Amygdala (tissue), 56 donors: ENCODE measurements at places on chromosomes 7 and 10.

- no peak for DNase-seq
These were observed 148.6 kb upstream of the FAM3C start for GRCh38 chr7:121544726-121545125.

DNA sequence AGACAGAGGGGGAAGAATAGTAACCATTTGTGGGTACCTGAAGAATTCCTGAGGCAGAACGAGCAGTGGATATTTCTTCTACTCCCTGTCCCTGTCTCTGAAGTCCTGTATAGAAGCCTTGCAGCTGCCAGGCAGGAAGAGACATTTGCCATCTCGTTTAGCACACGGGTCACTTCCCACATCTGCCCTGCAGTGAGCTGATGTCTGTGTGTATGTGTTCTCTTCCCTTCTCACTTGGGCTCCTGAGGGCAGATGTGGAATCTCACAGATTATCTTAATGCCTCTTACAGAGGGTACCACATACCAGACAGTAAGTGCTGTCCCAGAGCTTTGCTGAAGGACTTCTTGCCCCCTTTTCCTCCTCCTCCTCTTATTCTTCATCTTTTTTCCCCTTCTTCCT, 14.1 kb upstream of the TRPV6 start:
- DNase-seq, result no peak

DNA sequence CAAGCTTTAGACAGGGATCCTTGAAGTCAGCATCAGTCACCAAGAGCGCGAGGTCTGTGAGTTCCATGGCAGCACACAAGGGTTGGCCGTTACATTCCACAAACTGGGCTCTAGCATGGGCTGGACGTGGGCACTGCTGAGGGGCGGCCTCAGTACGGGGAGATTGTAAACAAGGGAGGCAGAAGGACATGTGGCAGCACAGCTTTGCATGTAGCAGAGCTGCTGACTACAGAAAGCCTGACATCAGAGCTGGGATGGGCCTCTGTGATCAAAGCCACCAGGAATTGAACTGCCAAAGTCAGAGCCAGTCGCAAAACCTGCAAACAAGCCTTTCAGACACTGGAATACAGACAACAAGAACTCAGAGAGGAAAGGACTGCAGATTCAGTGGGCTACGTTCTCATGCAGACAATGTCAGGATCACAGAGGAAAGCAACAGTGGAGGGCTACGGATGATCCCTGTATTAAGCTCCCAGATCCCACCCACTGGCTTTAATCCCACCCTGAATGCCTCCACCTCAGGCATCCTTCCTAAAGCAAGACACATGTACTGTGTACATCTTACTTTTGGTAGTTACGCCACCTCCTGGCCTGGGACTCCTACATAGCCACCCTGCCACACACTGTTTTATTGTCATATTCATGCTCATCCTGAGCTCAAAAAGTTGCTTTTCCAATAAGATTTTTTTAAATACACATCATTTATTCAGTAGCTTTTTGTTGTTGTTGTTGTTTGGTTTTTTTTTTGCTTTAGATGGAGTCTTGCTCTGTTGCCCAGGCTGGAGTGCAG, 291.1 kb upstream of the IMMP2L start:
- DNase-seq, result no peak

DNA sequence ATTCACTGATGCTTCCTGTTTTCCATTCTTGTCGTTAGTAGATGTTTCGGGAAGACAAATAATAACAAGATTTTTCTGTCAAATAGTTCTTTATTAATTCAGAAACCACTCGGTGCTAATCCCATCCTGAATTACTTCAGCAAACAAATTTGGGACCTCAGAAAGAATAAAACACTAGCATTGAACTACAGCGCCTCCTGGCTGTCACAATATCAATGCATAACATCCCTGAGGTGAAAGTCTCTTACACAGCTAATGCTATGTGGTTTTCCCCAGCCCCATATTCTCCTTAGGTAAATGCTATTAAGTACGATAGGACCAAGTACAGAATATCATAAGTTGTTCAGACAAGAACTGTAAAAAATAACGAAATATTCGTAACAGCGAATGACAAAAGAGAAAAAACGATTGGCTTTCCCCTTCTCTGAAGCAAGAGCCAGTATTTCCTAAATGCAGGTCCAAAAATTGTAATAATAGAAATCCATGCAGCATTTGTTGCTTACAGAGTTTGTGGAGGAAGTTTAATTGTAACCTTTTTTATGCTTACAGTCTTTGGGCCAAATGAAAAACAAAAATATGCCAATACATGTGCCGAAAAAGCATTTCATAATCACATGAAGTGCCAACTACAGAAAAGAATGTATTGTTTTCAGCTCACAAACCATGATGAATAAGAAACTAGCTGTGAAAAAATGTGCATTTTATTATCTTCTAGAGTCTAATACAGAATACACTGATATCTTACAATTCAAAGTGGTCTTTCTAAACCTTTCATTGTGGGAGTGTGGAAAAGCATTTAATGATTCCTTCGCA, 47.3 kb downstream of the MYPN start:
- DNase-seq, result no peak

DNA sequence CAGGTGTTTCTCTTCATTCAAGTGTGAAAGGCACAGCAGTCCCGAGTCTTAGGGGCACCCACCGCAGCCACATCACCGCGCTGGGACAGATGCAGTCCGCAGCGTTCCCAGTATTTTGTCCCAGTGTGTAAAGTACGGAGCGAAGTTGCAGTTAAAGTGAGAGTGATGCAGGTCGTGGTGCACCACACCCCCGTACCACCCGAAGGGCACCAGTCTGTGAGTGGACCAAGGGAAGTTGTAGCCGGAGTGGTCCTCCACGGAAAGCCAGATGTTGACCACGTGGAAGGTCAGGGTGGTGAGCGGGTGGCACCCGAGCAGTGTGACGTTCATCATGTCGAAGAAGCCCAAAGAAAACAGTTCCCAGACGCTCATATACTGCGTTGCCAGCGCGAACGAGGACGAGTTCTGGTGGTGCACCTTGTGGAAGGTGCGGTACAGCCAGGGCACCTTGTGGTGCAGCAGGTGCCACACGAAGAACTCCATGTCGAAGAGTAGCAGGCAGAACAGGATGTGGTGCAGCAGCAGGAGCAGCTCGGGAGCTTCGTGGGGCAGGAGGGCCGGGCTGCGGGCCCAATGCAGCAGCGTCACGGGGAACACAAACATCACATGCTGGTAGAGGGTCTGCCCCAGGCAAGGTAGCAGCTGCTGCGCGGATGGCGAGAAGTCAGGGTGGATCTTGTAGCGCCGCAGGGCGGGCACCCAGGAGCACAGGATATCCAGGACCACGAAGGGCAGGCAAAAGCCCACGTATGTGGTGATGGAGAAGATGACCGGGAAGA, 526 bp downstream of the CH25H start:
- DNase-seq, result no peak

DNA sequence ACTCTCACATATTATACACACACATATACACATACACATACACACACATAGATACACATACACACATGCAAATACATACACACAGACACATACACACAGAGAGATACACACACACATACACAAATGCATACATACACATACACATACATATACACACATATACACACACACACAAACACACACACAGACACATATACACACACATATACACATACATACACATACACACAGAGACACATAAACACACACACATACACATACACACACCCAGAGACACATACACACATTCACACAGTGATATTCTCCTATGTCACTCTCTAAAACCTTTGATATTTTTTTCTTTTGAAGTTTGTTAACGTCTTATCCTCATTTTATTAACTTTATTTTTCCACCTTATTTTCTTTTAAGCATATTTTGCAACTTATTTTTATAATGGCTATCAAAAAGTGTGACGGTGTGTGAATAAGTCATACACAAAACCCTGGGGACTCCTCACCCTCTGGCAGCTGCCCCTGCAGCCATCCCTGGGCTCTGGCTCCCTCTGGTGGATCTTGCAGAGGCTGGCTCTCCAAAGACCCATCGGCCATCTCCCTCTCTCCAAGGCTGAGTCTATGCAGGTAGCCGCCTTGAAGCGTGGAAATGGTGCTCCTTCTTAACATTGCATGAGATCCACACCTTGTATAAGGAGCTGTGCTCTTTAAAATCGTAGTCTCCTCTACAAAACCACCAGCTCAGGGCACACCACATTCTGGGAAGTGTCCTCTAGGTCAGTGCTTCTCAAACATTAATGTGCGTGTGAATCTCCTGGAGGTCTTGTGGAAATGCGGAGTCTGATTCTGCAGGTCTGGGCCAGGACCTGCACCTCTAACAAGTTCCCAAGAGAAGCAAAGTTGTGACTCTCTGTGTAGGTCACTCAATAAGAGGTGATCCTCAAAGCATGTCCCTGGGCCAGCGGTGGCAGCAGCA, 4.1 kb upstream of the C10orf120 start:
- no peak for DNase-seq

DNA sequence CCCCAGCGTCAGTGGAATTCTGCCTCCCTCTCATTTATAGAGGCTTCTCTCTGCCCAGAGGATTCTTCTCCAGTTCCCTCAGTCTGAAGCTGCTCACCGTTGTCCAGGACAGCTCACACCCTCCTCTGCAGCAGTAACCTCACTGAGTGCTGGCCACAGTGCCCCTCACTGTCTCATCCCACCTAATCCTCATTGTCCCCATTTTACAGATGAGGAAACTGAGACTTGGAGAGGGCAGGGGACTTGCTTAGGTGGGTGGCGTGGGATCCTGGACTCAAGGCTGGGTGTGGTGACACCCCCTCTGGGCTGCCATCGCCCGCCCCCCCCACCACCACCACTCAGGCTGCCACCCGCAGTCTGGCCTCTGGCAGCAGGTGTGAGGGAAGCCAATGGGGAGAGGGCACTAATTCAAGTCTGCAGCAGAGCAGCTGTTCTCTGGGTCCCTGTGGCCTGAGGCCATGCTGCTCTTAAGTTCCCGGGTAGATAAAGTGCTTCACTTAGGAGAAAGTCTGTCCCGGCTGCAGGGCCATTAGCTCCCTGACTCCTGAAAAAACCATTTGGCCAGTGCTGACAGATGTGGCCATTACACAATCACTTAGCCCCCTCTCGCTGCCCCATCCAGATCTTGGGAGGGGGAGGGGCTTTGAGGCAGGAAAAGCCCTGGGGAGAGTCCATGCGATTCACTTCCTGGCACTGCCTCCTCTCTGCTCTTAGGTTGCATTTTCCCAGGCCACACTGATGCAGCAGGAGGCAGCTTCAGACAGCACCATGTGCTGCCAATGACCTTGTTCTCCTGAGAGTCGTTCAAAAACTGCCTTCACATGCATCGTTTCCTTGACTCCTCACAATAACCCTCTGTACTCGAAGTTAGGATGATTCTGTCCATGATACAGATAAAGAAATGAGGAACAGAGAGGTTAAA, 36.3 kb downstream of the DRGX start:
- DNase-seq, result no peak

DNA sequence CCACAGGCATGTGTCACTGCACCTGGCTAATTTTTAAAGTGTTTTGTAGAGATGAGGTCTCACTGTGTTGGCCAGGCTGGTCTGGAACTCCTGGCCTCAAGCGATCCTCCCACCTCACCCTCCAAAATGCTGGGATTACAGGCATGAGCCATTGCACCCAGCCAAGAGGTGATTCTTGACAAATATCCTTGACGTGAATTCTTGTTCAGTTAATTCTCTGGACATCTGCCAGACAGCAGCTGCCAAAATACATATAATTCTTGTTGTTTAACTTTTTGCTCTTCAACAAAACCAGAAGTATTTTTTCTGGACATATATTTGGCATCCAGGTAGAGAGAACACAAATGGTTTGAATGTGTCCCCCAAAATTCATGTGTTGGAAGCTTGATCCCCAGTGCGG, 3.2 kb downstream of the ACADSB start:
- no peak for DNase-seq

DNA sequence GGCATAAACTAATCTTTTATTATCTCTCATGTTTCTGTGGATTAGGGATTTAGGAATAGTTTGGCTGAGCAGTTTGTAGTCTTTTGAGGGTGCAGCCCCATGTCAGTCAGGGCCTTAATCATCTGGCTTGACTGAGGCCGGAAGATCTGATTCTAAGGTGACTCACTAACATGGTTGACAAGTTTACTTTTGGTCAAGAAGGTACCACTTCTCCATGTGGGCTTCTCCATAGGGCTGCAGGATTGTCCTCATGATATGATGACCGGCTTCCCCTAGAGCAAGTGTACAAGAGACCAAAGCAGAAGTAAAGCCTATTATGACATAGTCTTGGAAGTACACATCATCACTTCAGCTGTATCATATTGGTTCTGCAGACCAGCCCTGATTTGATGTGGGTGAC, 45.9 kb upstream of the OIT3 start:
- DNase-seq, result no peak

GRCh38 chr7:40572810-40573465, 438.1 kb downstream of the SUGCT start:
- DNase-seq, result no peak

- no peak for DNase-seq
These were observed 566.1 kb upstream of the NRP1 start for GRCh38 chr10:33900596-33900995.

GRCh38 chr10:71281646-71282322, 37.3 kb upstream of the SLC29A3 start:
- DNase-seq, result no peak

GRCh38 chr10:97184971-97185325, 811 bp downstream of the SLIT1 start:
- no peak for DNase-seq

DNA sequence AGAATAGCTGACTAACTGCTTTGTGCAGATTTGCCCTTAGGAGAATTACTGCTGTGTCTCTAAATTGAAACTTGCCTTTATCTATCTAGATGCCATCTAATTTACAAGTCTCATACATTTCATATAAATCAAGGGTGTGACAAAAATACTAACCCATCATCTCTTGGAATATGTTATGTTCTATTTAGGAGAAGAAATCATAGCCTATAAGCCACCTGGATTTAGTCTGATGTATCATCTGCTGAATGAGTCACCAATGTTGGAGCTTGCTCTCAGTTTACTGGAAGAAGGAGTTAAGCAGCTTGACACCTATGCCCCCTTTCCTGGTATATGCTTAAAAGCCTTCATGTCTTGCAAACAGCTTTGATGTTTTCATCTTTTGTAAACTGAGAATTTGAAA, 43.5 kb downstream of the NUP205 start:
- no peak for DNase-seq

DNA sequence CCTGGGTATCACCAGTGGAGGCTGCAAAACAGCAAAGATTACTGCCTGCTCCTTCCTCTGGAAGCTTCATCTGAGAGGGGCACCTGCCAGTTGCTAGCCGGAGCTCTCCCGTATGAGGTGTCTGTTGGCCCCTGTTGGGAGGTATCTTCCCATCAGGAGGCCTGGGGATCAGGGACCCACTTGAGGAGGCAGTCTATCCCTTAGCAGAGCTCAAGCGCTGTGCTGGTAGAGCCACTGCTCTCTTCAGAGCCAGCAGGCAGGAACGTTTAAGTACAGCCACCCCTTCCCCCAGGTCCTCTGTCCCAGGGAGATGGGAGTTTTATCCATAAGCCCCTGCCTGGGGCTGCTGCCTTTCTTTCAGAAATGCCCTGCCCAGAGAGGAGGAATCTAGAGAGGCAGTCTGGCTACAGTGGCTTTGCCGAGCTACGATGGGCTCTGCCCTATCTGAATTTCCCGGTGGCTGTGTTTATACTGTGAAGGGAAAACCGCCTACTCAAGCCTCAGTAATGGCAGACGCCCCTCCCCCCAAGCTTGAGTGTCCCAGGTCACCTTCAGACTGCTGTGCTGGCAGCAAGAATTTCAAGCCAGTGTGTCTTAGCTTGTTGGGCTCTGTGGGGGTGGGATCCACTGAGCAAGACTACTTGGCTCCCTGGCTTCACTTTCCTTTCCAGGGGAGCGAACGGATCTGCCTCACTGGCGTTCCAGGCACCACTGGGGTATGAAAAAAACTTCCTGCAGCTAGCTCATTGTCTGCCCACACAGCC, 19.6 kb downstream of the SEMA3E start:
- no peak for DNase-seq

- no peak for DNase-seq
These were observed 23.4 kb upstream of the MGAM2 start for GRCh38 chr7:142088022-142088714.

GRCh38 chr7:452791-453455, 66.7 kb downstream of the PDGFA start:
- DNase-seq, result no peak
